Fibroblast of upper back skin (primary cell): ENCODE measurements at places on chromosomes 4 and X.

DNA sequence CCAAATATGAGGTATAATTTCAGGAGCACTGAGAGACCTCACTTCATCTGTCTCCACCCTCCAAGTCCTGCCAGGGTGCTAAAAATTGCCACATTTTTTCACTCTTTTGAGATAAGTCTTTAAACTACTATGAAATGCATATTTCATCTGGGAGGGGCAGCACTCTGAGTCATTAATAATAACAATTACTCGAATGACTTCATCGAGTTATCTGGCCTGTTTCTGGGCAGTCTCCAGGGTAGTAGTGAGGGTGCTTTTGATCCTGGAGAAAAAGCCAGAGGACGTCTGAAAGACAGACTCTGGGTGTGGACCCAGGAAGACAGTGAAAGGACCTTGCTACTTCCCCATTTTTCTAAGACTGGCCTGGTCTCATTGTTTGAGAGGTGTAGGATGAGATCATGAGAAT is 42.3 kb upstream of the SRD5A3 start:
- peak; percentile 50 for DNase-seq

DNA sequence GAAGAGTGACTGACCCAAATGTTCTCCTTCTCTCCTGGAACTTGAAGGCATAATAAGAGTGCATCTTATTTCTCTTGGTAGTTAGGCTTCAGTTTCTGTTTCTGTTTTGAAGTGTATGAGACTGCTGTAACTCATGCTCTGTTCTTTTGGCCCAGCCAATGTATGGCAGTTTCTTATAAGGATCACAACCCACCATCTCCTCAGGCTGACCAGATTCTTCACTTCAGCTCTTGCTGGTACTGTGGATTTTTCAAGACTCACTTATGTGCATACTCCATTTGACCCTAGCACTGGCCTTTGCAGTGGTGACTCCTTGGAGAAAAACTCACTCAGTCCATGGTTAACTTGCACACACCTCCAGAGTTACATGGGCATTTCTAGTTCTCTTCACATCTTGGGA is 9.6 kb upstream of the YTHDC1 start:
- DNase-seq = no peak

DNA sequence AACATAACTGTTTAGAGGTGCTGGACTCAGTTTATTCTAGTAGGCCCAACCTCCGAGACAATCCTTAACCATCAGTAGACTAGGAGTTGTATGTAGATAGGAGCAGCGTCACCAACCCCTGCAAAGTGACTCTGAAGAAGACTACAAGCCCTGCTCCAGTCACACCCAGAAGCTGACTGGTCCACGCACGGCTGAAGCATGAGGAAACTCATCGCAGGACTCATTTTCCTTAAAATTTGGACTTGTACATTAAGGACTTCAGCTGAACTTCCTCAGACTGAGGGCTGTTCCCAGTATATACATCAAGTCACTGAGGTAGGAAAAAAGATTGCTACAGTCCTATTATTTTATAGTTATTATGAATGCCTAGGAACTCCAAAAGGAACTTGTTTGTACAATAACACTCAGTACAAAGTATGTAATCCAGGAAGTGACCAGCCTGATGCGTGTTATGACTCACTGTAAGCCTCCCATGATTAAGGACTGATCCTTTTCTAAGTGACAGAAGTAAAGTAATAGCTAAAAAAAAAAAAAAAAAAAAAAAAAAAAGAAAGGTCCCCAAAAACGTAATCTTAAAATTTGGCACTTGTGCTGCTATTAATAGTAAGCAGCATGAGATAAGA is 41.6 kb upstream of the UGT2B7 start:
- DNase-seq = peak; percentile 56

DNA sequence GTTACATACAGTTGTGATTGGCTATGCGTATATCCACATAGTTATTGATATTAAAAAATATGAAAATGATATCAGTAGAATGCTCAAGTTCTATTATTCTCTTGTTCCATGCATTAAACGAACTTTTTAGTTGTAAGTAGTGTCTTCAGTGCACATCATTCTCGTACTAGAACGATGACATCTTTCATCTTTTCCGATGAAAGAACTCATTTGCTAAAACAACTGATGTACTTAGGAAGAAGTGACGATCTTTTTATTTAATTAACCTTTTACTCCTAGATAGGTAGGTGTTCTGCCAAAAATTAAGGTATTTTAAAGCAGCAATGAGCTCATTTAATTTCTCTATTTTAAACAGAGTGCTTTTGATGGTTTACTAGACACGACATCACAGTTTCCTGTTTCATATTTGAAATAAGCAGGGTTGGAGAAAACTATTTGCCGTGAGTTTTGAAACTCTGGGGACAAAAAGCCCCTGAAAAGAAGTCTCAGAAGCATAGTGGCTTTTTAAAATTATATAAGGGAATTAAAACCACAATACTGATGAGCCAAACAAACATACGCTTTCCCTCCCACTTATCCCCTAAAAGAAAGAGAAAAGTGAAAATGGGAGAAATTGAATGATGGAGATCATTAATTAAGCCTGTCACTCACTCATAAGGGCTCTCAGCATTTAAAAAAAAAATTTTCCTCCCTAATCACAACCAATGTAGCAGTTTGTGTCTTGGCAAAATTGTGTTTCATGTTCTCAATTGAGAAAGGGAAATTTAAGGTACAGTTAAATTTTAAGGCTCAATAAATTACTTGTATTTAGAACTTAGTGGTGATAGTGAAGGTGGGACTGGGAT is 25.6 kb downstream of the SPRY1 start:
- no peak for DNase-seq

DNA sequence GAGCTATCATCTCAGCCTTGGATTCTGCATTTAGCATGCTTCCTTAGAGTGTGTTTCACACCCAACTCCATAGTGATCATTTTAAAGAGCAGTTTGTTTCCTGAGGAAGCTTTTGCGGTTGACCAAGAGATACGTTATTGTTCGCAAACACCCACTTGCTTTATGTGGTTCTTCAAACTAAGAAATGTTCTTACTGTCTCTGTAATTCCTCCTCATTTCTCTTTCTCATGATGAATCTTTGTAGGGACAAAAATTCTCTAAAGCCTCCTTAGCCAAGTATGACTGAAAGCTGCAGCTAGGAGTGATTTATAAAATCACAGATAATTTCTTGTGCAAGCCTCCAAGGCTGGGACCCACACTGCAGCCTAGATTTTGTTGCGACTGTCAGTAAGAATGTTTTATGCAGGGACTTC is 10.0 kb downstream of the TNIP3 start:
- DNase-seq = no peak

DNA sequence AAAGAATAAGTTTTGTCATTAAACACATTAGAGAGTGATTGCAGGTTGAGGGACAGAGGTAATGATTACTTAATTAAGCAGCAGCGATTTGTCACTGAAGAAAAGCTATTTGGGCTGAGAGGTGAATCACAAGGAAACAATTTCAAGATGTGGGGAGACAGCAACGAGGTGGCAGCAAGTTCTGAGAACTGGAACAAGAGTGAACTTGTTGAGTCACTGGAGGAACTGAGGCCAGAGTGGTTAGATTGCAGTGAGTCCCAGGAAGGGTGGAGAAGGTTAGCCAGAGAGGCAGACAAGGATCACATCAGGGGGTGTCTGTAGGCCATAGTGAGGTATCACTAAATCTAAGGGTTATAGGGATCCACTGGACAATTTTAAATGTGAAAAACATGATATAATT is 57.9 kb upstream of the TMPRSS11A start:
- DNase-seq = peak; percentile 3

GRCh38 chrX:47613082-47613481 is 6.6 kb downstream of the SYN1 start:
- no peak for DNase-seq

GRCh38 chr4:78863991-78864390 is 75.2 kb downstream of the PAQR3 start:
- no peak for DNase-seq

DNA sequence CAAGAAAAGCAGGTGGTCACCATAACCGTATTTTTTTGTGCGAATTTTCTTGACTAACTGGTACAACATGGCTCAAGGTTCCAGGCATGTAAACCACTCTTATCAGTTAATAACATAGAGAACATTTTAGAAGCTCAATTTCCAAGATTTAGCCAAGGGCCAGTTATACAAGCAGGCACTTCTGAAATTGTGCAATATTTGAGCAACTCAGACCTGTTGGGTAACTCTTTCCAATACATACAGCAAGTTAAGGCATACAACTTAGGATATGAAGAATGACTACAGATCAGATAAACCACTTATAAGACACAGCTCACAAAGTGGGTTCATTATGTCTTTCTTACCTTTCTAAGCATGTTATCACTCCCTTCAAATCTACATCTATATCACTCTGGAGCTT is 43.9 kb downstream of the ZNF280C start:
- DNase-seq = no peak

- DNase-seq = no peak
Measured at GRCh38 chr4:164210377-164210776, 543.6 kb upstream of the SMIM31 start.

DNA sequence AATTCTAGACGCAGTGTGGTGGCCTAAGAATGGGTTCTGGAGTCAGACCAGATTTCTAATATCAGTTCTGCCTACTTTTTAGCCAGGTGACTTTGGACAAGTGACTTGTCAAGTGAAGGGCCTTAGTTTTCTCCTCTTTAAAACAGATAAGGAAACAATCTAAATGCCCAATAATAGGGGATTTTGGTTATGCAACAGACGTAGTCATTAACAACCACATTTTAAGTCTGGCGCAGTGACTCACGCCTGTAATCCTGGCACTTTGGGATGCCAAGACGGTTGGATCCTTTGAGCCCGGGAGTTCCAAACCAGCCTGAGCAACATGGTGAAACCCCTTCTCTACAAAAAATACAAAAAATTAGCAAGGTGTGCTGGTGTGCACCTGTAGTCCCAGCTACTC is 2.1 kb upstream of the ZMYM3 start:
- DNase-seq = no peak

- no peak for DNase-seq
Measured at GRCh38 chr4:7762376-7763030, 177.2 kb downstream of the AFAP1 start.

DNA sequence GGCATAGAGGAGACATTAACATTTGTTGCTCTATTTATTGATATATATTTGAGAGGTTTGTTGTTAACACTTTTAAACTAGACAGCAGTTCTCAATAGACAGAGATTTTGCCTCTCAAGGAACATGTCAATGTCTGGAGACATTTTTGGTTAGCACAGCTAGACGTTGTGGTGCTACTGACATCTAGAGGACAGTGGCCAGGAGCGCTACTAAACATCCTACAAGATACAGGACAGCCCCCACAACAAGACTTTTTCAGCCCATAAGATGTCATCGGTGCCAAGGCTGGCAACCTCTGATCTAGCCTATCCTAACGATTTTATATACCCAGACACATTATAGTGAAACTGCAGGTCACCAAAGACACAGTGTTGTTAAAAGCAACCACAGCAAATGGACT is 18.4 kb upstream of the CTSO start:
- peak; percentile 42 for DNase-seq

DNA sequence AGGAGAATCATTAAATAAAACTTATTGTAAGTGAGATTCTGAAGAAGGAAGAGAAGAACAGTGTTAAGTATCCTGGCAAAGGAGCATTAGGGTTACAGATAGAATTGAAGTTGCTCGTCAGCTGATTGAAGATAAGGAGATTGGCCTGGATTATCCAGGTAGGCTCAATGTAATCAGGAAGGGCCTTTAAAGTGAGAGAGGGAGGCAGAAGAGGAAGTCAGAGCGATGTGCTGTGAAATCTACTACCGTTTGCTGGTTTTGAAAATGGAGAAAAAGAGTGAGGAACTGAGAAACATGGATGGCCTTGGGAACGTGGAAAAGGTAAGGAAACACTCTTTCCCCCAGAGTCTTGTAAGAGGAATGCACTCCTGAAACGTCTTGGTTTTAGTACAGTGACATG is 245.7 kb downstream of the ANTXR2 start:
- DNase-seq = no peak

- DNase-seq = peak; percentile 66
Measured at GRCh38 chrX:45422216-45422925, 221.7 kb upstream of the DIPK2B start.

DNA sequence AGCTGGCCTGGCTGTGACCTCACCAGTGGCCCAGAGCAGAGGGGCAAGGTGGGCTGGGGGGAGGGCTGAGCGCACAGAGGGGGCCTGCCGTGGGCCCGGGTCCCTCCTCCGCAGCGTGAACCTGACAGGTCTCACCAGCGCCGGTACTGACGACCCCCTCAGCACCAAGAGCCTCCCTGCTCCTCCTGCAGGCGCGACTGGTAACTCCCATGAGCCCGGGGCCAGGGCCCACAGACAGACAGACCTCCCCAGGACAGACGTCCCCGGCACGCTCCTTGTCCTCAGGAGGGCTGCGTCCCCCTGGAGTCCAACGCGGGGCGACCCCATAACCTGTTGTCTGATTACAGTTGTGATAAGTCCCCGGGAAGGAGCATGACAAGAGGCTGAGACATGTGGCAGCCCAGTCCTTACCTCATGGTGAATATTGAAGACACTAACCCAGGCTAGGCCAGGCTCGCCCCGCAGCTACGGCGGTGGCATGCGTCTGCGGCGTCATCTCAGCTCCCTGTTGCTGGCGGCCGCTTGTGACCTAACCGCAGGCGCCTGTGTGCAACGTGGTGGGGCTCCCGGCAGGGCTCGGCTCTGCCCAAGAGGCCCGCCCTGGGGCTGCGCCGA is 8.5 kb downstream of the AKAP17A start:
- no peak for DNase-seq

DNA sequence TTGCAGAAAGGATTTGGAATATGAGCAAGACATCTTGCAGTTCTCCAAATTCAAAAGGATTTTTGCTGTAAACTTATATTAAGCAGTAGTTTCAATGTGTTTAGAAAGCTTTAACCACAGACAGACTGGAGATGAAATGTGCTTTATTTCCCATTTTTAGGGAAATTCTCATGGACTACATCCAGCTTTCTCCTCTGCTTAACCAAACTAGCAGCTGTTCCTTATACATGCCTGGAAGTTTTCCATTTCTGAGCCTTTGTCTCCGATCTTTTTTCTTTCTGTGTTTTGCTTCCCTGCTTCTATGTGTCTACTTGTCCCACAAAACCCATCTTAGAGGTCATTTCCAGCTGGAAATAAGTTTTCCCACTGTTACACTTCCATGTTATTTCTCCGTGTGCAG is 41.6 kb downstream of the TMA16 start:
- DNase-seq = peak; percentile 23

DNA sequence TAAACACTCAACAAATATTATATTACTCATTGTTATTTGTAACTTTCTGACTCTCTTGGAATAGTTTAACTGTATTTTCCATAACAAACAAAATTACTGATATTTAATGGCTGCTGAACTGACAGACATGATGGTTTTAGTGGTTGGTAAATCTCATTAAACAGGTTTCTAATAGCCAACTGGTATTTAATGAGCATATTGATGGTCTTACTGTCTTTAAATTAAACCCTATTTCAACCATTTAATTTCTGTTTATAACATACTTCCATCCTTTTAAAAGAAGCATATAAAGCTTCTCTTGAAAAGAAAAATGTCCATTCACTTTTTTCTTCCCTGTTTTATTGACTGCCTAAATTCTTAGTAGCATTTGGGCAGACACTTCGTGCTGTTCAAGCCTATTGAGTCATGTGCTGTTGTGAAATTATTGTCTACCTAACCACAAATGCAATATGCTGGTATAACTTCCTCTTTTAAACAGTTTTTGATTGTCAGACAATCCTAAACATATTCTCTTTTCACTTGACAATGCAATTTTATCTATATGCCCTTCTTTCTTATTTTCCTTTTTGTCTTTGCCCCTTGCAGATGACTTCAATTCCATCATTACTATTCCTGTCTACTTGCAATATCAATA is 163.9 kb upstream of the SLC7A11 start:
- DNase-seq = peak; percentile 44

GRCh38 chr4:100786481-100786880 is 268.7 kb upstream of the EMCN start:
- no peak for DNase-seq

GRCh38 chr4:56389558-56389957 is 2.3 kb upstream of the AASDH start:
- DNase-seq = no peak
